ENCODE measurements at places on chromosomes 1 and 21.

DNA sequence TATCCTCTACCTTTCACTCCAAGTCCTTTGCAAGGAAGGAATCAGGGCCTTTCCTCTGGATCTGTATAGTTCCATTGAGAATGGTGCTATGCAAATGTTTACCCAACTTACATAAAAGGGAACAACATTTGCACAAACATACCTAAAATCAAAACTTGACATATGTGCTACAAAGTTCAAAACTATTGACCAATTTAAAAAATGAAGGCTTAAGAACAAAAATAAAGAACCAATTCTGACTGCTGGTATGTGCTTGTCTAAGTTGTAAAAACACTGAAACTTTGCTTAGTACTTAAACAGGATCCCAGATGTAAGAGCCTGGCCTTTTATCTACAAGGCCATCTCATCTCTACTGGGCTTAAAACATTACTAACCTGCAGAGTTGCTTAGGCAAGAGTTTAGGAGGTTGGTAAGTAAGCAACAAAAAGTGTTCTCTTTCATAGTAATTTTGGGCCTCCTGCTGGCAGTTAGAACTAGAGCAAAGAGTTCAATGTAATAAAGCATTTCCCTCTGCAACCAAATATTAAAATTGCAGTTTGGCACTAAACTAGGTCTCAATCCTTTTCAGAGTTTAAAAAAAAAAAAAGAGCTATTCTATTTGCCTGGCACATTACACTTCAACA lies 2.0 kb downstream of the SCMH1 start:
- DNase-seq, result peak; percentile 71

GRCh38 chr21:26194326-26194725 lies 23.8 kb upstream of the APP start:
- no peak for DNase-seq

- peak; percentile 65 for DNase-seq
These were observed 41.8 kb upstream of the PWP2 start for GRCh38 chr21:44065428-44065827.

DNA sequence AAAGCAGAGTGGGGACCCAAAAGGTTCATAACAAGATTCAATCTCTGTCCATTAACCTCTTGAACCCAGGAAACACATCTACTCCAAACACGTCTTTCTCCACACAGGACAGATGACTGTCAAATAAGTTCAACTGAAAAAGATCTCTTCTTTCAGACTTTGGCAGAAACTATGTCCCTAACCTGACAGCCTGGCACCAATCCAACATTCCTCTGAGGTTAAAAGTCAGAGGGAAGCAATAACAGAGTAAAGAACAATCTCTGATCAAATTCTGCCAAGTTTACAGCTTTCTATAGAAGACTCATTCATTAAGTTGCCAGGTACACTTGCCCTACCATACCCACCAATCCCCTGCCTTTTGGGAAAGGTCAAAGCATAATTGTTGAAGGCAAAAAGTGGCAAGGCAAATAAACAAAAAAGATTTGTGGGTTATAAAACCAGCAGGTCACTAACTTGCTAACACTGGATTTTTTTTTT lies 31.9 kb downstream of the OTUD7B start:
- no peak for DNase-seq

DNA sequence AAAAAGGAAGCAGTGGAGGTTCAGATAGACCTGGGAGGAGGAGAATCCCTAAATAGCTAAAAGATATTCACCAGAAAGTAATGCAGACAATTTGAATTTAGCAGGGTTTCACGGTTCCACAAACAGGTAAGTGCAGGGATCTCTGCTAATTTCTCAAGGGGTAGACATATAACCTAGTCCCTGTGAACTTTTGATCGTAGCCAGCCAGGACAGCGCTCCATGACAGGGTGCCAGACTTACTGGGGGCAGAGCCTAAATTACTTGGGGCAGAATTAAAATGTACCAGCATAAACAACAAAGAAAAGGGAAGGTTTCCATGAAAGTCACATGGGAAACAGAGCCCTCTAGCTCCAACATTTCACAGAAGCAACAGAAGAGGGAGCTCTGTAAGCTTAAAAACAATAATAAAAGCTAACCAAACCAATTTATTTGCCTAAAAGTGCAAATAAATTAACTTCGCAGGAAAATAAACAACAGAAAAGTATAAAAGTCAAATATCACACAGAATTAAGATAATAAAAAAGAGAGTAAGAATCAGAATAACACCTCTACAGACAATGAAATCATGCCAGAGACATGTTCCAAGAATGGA lies 198.3 kb downstream of the DUSP10 start:
- peak; percentile 66 for DNase-seq

GRCh38 chr1:170215072-170215885 lies 69.5 kb downstream of the NTMT2 start:
- peak; percentile 51 for DNase-seq

Data from fibroblast of mammary gland (primary cell).